Stimulated activated CD8-positive, alpha-beta memory T cell treated with anti-CD3 and anti-CD28 coated beads, Interleukin-2, amount 100 ng/mL, for 48 hours (primary cell): ENCODE measurements at places on chromosomes 5 and 9.

GRCh38 chr5:132466433-132467286 is 23.9 kb downstream of the IRF1 start:
- peak; percentile 44 for DNase-seq

DNA sequence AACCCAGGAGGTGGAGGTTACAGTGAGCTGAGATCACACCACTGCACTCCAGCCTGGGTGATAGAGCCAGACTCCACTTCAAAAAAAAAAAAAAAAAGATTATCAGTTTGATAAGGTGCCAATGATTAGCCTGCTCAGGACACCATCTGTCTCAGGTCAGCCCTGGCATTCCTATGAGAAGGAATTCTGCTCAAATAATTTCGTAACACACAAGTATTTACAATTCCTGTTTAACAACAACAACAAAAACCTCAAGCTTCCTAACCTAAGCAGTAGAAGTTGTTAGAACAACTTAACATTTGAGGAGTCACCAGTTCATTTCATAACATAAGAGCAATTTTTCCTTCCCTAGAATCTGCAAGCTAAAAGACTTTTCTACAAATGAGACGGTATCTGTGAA is 85.0 kb downstream of the LHFPL2 start:
- no peak for DNase-seq

DNA sequence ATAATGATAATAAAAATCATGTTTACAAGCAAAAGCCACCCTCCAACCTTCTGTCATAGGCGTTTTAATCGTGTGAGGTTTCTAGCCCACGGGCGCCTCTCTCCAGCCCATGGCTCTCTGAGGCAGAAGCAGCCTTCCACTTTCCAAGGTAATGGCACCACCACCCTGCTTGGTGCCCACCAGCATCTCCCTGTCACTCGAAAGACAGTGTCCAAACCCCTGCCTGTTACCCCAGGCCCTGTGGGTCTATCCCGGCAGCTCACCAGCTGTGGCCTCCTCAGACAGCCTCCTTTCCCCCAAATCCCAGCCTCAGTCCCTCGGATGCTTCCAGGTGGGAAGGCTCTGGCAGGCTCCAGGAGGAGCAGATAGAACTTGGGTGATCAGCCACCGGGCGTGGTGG is 123.8 kb upstream of the LPCAT1 start:
- no peak for DNase-seq

GRCh38 chr5:138449501-138450239 is 10.8 kb downstream of the REEP2 start:
- peak; percentile 83 for DNase-seq

GRCh38 chr5:143601357-143601756 is 197.9 kb upstream of the NR3C1 start:
- DNase-seq: no peak

GRCh38 chr5:137836298-137836697 is 31.4 kb upstream of the MYOT start:
- DNase-seq: no peak

GRCh38 chr9:88580961-88581360 is 46.0 kb downstream of the NXNL2 start:
- no peak for DNase-seq

GRCh38 chr5:64634997-64635686 is 55.2 kb upstream of the SHISAL2B start:
- no peak for DNase-seq

GRCh38 chr5:472076-472655 is 29.2 kb downstream of the EXOC3 start:
- DNase-seq: no peak

DNA sequence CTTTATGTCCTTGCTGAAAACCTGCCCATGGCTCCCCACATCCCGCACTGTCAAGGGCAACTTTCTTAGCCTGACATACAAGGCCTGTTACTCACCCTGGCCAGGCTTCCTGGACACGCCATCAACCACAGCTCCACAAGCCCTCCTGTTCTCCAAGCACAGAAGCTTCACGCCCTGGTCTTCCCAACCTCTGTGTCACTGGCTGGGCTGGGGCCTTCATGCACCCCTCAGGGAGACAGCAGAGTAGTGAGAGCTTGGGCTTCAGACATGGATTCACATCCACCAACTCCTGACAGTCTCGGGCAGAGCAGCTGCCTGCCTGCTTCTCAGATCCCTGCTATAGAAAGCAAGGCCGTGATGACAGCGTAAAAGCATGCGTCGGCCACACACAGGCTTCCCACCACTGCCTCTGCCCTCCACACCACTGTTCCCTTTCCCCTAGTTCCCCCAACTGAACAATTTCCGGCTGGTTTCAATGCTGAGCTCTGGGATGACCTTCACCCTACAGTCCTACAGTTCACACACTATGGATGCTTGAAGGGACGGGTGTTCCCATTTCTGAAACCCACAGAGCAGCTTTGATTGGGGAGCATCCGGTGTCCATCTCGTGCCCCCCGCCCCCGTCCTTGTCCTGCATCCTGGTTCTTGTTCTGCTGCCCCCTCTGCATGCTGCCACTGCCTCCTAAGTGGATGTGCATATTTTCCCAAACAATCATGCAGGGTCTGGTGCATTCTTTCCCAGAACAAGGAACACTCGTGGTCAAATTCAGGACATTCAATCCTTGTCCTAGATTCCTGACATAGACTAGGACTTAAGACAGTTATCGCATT is 33.4 kb upstream of the ADAMTS2 start:
- no peak for DNase-seq

DNA sequence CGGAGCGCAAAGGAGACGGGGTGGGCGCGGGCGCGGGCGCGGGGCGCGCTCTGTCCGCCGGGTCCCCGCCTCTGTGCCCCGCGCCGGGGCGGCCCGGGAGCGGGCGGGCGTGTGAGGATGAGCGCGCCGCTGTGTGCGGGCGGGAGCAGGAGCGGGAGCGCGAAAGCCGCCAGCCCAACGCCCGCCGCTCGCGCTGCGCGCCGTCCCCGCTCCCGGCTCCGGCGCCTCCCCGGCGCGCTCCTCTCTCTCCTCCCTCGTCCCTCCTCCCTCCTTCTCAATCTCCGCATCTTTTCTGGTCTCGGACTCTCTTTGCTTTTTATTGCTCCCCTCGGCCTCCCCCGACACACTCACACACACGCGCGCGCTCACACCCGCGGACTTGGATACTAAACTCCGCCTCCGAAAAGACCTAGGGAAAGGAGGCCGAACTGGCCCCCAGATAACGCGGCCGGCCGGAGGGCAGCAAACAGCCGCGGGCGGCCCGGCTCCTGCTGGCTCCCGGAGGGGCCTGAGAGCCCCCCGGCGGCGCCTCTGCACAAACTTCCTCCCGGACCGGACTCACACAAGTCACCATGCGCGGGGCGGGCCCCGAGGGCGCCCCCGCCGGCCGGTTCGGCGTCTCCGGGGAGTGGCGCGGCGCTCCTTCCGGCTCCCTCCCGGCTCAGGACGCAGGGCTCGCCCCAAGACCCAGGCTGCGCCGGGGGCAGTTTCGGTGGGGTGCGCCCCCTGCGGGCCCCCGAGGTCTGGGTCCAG is at the start of gene FIBCD1:
Gene FIBCD1, minus strand, starts transcription at position 596 of the 753 bp plus-strand sequence. CDS start 640 bp downstream, outside the sequence.
- peak; percentile 13 for DNase-seq

DNA sequence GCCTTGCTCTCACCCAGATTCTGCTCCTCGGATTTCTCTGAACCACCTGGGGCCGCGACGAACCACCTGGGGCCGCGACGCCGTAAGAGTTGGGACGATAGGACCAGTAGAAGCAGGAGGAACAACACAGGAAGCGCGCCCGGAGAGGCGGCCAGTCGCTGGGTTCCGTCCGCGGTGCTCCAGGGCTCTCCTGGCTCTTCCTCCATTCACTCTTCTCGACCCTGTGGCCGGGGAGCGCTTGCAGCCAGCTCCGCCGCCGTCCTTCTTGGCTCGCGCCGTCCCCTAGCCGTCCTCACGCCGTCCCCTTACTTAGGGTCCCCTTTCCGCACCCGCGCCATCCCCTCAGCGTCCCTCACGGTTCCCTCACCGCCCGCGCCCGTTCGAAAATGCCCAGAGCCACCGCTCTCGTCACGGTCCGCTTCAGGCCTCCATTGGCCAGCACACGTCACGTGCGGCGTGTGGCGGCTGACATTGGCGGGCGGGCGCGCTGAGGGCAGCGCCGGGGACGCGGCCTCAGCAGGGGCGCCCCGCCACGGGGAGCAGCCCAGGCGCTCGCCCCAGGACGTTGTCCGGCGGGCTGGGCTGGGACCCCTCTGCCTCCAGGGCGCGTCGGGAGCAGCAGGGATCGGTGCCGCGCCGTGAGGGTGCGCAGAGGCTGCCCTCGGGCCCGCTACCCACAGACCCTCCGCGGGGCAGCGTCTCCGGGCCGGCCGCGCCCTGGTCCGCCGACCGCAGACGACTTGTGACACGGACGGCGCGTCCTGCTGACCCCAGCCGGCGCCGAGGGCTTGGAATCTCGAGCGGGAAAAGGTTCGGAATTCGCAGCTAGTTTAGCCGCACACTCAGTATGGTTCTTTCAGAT is 53.7 kb upstream of the PTPDC1 start:
- DNase-seq: peak; percentile 78
